Left kidney (tissue), 8 donors: ENCODE measurements at places on chromosomes 2 and 18. TPM values are rescaled to one million over a fixed set of nuclear protein-coding genes. Genes with fewer than 3 reads are reported as not detected.
A peak's percentile ranks its signal among the peaks of the same experiment; 100 is the strongest.

DNA sequence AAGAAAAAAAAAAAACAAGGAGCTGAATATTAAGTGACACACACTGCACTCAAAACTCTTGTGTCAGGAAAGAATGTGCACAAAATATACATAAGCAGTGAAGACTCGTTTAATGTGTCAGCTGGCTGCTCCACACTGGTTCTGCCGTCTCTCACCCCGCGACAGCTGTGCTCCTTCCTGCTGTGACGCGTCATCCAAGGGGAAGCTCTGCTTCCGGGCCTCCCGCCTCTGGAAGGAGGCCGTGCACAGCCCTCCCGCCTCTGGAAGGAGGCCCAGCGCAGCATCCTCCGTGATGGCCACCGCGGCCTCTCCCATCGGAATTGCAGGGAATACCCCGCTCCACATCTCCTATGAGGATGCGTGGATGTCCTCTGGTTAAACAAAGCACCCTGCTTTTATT lies 151.0 kb downstream of the HDAC4 start:
- DNase-seq, result peak; percentile 78

DNA sequence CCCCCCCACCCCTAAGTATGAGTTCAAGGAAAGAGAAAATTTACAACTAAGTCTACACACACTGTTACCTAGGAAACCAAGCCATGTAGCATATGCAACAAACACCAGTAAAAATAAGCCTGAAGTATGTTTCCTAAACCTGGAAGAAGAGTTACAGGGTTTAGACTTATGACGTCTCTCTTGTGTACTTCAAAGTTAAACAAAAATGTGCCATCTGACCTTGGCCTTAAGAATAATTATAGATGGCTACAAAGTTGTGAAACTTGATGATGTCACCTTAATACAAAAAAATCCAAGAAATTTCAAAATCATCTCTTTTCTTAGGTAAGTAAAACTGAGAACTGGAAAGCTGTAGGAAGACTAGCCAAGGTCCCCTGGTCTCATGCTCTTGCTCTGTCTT lies 297.6 kb upstream of the NRXN1 start:
- no peak for DNase-seq

GRCh38 chr2:119753041-119753929 lies 6.4 kb upstream of the PTPN4 start:
- DNase-seq, result no peak

The TDRD15 gene
- polyA plus RNA-seq, result not detected

DNA sequence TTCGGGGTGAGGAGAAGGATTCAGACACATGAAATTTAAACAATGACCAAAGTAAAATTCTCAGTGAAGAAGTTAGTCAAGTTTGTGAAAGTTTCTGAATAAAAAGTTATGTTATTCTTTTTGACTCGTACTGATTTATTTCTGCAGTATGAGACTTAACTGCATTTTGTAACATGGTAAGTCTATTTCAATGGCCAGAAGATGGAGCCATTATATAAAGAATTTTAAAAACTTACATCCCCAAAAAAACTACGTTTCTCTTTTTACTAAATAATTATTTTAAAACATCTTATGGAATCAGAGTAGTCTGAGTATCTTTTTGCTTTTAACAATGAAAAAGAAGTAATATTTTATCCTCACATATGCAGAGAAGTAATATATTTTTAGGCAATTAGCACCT lies 51.4 kb upstream of the SCN1A start:
- DNase-seq, result no peak

The LONRF2 gene
- polyA plus RNA-seq, result 4.7 TPM

The OTOF gene
- 0.23 TPM for polyA plus RNA-seq

DNA sequence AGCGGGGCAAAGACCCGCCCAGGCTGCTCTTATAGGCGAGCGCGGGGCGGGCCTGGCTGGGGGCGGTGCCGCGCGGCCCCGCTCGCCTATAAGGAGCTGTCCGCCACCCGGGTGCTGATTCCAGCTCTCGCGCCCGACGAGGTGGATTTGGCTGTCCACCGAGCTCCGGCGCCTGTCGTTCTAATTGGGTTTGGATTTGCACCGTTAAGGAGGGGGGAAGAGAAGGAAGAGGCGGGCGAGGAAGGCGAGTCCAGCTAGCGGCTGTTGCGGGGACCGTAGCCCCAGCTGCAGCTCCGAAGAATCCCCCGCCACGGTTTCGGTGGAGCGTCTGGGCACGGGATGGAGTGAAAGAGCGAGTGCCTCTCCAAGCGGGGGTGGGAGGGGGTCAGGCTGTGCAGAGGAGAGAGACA lies at the start of gene CNTNAP5:
TSS of gene CNTNAP5 (plus strand) at position 117 of the 410 bp plus-strand sequence. CDS start 364 bp downstream, outside the sequence.
- DNase-seq, result peak; percentile 81
